Activated naive CD4-positive, alpha-beta T cell treated with anti-CD3 and anti-CD28 coated beads, Interleukin-2, amount 50 U/mL, for 72 hours (primary cell): ENCODE measurements at places on chromosomes 11 and 22.

GRCh38 chr11:45108070-45109064 lies 38.1 kb upstream of the PRDM11 start:
- DNase-seq = no peak

DNA sequence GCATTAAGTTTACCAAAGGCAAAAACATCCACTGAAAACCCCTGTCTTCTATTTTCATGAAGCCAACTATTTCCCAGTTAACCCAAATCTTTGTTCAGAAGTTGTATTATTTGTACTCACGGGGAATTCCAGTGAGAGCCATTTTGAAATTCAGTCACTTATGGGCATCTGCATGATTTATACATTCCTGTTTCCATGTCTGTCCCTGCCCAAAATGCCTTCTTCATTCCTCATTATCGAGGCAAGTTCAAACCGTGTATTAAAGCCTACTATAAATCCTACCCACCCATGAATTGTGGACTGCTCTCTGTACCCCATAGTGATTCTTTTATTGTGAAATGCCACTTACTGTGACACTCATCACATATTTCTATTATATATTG lies 772.7 kb downstream of the DLG2 start:
- no peak for DNase-seq

DNA sequence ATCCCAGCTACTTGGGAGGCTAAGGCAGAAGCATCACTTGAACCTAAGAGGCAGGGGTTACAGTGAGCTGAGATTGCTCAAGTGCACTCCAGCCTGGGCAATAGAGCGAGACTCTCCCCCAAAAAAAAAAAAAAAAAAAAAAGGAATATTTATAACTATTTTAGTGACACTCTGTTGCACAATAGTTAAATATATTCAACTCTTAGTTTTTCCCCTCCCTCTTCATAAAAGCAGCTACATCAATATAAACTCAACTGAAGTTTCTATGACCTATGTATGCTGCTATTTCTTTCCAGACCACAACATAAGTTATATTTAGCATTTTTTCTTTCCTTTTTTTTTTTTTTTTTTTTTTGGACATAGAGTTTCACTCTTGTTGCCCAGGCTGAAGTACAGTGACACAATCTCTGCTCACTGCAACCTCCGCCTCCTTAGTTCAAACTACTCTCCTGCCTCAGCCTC lies 19.2 kb downstream of the CELF1 start:
- DNase-seq = no peak

DNA sequence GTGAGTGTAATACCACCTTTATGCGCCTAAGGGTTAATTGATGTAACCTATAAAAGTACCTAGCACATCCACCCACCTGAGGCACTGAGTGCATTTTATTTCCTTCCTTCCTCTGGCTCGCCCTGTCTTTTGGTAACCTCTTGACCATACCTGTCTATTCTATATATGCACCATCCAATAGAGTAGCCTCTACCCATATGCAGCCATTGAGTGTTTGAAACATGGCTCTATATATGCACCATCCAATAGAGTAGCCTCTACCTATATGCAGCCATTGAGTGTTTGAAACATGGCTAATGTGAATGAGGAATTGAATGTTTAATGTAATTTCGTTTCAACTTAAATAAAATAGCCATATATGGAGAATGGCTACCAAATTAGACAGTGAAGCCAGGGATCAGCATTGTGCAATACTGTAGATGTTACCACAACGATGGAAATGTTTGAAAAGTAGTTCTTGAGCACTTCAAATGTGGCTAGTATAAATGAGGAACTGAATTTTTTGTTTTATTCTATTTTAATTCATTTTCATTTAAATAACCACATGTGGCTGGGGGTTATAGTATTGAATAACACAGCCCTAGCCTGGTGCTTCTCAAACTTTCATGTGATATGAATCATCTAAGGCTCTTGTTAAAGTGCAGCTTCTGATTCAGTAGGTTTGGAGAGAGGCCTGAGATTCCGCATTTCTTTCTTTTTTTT lies 33.8 kb downstream of the SLC35F2 start:
- no peak for DNase-seq

DNA sequence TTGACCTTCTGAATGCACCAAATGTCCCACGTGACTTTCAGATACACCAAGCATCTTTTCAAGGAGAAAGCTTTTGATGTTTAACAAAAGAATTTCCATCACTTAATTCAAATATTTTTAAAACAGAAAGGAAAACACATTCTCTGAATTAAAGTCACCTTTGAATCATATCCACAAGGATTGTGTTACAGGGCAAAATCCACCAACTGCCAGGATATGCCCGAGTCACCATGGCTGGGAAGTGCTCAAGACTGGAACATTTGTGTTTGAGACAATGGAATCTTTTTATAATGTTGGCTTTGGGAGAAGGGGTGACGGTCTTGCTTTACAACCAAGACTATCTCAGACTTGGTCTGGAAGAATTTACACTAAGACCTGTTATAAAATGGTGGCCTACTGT lies 40.8 kb downstream of the BID start:
- no peak for DNase-seq

GRCh38 chr11:77672264-77672663 lies 34.7 kb upstream of the CLNS1A start:
- no peak for DNase-seq

DNA sequence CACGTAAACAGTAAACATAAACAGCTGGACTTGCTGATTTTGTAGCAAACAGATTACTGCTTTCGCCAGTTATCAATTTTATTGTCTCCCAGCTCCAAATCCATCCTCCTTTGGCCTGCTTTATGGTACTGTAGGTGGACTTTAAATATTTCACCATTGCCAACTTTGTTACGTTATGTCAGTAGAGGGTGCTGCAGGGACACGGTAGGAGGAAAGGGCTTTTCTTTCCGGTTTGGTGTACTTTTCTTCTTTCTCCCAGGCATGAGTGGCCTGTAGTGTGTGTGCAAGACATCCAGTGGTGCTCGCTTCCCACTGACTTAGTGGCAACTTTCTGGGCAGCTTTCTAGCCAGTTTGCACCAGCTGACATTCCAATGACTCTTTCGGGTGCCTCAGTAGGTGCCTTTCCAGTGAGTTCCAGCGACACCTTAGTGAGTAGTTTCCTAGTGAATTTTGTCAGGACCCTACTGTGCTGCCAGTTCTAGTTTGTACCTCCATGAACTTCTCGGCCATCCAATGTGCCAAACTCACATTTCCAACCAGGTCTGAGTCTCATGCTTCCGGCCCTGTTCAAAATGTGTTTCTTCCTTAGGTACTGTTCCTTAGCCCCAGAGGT lies 267.6 kb upstream of the TENM4 start:
- no peak for DNase-seq

DNA sequence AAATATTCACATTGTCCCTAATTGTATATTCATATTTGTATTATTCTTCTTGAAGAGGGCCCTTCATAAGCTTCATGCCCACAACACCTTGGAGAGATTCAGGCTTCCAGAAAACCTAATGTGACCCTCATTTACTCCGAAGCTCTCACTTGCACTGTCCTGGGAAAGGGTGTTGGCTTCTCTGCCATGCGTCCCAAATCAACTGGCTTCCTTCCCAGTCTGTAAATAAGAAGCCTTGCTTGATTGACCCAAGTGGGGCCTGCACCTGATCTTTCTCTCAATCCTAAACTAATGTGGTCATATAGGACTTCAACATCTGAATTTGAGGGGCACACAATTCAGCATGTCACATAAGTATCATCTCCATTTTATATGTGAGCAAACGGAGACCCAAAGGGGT lies 40.5 kb upstream of the ZBTB16 start:
- no peak for DNase-seq

DNA sequence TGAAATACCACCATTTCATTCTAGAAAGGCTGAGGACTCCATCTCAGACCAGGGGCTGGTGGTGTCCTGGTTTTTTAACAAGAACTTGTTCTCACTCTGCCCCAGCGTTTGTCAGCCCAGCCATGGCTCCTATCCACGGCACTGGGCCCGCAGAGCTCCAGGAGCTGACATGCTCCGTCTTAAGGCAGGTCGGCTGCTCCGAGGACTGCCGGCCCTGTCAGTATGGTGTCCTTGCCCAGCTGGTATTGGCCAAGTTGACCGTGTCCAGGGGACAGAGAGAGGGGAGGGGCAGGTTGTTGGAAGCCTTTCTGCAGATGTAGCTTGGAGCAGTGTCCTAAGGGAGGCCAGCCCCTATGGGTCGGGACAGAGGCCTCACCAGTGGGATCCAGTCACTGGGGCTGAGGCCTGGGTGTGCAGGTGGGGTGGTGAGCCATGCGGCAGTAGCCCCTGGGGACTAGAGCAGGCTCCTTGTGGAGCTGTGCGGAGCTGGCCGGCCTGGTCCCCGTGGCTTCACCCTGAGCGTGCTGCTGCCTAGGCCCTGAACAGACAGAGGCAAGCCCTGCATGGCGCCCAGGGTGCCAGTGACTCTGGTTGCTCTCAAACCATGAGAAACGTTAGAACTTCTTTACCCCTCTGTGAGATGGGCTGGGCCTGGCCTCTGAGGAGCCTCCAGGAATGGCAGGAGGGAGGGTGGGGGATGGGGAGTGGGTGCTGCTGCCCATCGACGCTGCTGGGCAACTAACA lies 39.9 kb upstream of the KCNQ1OT1 start:
- no peak for DNase-seq

DNA sequence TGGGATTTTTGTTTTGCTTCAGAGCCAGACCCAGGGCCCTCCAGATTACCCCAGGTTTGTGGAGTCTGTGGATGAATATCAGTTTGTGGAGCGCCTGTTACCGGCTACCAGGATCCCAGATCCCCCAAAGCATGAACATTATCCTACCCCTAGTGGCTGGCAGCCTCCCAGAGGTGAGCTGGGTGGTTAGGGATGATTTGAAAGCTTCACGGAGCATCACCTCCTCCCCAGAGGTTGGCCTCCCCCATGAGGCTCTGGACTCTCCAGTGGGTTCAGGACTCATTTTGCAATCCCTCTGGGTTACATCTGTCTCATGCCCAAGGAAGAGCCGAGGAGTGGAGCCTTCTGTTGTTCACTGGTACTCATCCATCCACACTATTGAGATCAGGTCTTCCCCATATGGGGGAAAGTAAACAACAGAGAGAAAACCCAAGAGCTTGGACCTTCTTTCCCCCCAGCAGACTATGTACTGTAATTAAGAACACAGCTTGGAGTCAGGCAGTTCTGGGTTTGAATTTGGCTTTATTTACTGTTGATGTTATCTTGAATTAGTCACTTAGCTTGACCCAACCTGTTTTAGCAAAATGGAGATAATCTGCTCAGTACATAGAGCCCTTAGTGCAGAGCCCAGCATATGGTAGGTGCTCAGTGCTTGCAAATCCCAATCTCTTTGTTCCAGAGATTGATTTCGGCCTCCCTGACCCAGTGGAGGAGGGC lies 2.5 kb downstream of the MRPL49 start:
- peak; percentile 46 for DNase-seq

DNA sequence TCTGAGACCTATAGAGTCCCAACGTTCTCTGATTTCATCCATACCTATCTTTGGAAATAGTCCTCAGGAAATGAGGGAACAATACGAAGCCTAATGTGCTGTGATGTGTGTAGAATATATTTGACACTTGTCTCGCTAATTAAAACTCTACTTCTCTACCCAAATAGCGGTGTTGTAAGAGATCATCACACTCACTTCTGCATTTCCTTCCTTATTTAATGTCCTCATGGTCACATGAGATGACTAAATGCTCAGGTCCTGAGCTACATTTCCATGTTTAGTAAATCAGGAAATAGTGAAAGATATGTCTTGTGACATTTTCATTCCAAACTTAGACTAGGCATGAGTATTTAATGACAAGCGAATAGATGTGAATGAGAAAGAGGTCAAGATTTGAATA lies 112.3 kb downstream of the MAML2 start:
- DNase-seq = no peak

DNA sequence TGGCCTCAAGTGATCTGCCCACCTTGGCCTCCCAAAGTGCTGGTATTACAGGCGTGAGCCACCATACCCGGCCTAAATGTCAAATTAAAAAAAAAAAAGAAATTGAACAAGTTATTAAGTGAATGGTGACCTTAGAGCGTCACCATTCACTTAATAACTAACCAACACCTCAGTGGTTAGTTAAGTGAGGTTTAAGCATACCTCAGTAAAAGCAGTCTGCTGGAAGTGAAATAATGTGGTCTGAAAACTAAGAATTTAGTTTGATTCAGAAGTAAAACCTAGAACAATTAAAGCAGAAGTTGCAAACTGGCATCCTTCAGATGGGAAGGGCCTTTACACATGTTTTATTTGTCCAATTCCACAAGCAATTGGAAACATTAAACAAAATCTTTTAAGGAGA lies 71.5 kb downstream of the FCHSD2 start:
- no peak for DNase-seq

GRCh38 chr11:86041975-86042378 lies 26.9 kb downstream of the PICALM start:
- no peak for DNase-seq

DNA sequence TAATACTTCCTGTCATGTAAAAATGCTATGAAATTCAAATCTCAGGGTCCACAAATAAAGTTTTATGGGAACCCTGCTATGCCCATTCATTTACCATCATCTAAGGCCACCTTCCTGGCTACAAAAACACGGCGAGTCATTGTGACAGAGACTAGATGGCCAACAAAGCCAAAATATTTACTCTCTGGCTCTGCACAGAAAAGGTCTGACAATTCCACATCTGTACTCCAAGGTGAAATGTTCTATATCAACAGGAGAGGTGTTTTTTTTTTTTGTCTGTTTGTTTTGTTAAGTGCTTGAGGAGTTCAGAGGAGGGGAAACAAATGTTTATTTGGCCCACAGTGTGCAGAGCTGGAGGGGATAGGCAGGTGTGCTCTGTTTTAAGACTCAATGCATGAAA lies 18.6 kb upstream of the TMA7B start:
- DNase-seq = no peak

DNA sequence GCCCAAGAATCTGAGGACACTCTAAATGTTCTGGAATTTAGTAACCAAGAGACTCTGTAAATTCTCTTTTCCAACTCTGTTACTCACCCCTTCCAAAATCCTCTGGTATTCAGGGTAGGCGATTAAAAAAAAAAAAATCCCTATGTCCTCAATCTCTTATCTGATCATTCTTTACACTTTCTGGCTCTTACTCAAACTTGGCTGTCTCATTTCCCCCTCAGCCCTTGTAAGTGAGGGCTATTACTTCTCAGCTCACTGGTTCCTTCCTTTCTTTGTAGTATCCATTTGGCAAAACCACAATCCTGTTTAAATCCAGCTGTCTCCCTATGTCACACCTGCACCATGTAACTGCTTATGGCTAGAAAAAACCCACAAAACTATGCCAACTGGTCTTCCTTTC lies 12.7 kb upstream of the MSANTD2 start:
- DNase-seq = no peak

DNA sequence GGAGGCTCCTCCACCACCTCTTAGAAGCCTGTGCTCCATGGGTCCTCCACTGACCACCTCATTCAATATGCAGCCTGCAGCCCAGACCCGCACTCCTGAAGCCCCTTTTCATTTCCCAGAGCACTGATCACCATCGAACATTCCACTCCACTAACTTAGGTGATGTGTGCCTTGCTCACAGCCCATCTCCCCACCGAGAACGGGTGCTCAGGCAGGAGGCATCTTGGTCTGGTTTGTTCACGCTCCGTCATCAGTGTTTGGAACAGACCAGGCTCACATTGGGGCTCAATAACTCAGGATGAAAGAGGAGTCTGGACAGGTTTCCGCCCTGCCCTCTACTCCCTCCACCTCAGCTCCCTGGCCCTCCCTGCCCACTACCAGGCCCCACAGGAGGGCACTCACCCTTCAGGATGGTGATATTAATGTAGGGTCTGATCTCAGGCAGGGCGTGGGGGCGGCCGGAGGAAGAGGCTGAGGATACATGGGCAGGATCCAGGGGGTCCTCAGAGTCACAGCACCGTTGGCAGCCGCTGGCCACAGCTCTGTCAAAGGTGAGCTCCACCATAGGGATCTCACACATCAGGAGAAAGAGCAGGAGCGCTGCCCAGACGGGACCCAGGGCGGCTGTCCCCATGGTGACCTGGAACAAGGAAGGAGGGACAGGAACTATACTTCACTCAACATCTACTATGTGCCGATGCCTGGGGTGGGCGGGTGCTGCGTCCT lies 3.1 kb downstream of the C1QTNF6 start:
- no peak for DNase-seq
